Umbilical cord (tissue), 2 donors: ENCODE measurements at places on chromosomes 1 and 21. TPM values are rescaled to one million over a fixed set of nuclear protein-coding genes. Genes with fewer than 3 reads are reported as not detected.

DISP3 gene
- 0.96 TPM for total RNA-seq

DNA sequence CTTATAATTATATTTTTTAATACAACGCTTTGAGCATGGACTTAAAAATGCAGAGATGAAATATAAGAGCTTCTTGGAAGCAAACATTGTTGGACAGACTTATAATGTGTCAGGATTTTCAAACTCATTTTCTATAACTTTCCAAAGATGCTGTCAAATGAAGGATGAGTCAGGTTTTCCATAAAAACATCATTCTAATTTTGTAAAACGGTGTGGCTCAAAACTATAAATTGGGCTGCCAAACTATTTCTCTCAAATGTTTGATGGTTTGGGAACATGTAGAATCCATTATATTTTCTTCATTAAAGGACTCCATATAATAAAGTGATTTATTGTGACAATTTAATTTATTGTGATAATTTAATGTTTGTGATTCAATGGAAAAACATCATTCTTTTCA, 511.2 kb downstream of the USP25 start:
- DNase-seq, result peak; percentile 5

DNA sequence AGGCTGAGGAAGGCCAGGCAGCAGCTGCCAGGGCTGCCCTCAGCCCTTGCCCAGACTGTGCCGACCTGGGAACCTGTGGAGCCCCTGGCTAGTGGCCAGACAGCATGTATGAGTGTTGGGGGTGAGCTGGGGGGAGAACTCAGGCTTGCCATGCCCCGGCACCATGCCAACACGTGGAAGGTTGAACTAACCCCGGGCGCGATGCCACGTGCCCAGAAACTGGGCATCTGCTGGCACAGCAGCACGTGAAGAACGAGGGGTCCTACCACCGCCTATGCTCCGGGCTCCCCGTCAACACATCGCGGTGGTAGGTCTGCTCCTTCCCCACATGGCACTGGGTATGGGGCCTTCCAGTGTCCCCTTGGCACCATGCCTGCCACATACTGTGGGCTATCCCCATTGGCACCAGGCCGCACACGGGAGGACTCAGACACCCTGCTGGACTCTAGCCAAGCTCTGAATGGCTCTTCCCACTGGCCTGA, 68.7 kb downstream of the CASZ1 start:
- no peak for DNase-seq

NAV1 gene
- total RNA-seq, result 36.1 TPM

- no peak for DNase-seq
Observed at GRCh38 chr1:168424281-168424680, 119.5 kb downstream of the XCL2 start.

GRCh38 chr1:239995281-239995680, 96.4 kb upstream of the FMN2 start:
- DNase-seq, result no peak

LYPD8 gene
- not detected for total RNA-seq

NUCKS1 gene
- 132 TPM for total RNA-seq

GRCh38 chr21:37071561-37072273, 1.2 kb downstream of the PIGP start:
- DNase-seq, result peak; percentile 80

GBP3 gene
- total RNA-seq, result 24.1 TPM

- DNase-seq, result no peak
Observed at GRCh38 chr1:12078575-12078937, 15.5 kb downstream of the TNFRSF8 start.

DNA sequence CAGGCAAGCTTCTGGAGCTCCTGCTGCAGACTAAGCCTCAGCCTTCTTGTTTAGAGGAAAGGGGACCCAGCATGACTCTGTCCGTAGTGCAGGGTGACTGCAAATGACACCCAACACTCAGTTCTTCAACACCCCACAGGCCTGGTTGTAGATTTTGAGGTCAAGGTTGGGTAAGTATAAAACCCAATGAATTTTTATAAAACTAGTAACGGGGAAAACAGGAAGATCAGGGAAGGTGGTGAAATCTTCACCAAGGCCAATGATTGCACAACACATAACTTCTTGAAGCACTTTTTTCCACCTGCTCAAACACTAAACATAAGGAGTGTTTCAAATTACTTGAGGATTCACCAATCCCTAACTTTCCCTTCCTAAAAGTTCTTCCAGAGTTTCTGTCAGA, 89.4 kb upstream of the JAK1 start:
- DNase-seq, result no peak

LAMB3 gene
- total RNA-seq, result 16.1 TPM

GRCh38 chr1:30975217-30975616, 66.7 kb upstream of the SDC3 start:
- DNase-seq, result no peak
